ENCODE measurements at places on chromosomes 11 and 22. TPM values are rescaled to one million over a fixed set of nuclear protein-coding genes. Genes with fewer than 3 reads are reported as not detected.

Gene SCN3B
- total RNA-seq = not detected

Gene RRM1
- 34.4 TPM for total RNA-seq

Gene IFITM2
- 671 TPM for total RNA-seq

Gene ARHGAP8
- total RNA-seq = 0.89 TPM

Gene TEX12
- total RNA-seq = not detected

Gene NAALADL1
- not detected for total RNA-seq

Gene OR6T1
- not detected for total RNA-seq

- H3K4me1 ChIP-seq = peaks cover 11% of the 10 kb centered on the region
- peaks cover 13% of the 10 kb centered on the region for H3K36me3 ChIP-seq
- H3K4me3 ChIP-seq = no peak overlapping the region
- no peak overlapping the region for H3K27ac ChIP-seq
These were observed 8.1 kb downstream of the RCOR2 start for GRCh38 chr11:63908631-63909401.

GRCh38 chr11:45922425-45923082 is at the start of gene LARGE2:
TSS of gene LARGE2 (plus strand) at chr11:45922656. CDS start at chr11:45922883, 227 bp downstream.
- no peak within 1 kb of the TSS for H3K27ac ChIP-seq
- H3K36me3 ChIP-seq = no peaks in the 10 kb centered on the region
- no peak for DNase-seq

DNA sequence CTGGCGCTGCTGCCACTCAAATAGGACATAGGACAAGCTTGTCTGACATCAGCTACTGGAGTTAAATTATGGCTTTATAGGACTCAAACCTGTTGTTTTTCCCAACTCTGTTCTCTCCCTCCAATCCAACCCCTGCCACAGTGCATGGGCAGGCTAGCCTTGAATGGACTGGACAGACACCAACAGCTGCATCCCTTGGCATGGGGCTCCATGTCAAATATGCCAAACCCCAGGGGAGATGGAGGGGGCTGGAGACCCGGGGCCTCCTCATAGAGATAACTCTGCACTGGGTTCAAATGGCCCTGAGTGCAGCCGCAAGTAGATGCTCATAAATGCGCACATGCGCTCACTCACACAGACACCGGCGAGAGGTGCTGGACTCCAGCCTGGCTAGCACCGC is 28.9 kb downstream of the CD5 start:
- H3K36me3 ChIP-seq = peaks cover 2% of the 10 kb centered on the region
- H3K27ac ChIP-seq = no peak overlapping the region
- H3K27me3 ChIP-seq = no peaks in the 10 kb centered on the region
- peaks cover 8% of the 10 kb centered on the region for H3K4me1 ChIP-seq
- H3K4me3 ChIP-seq = no peak overlapping the region

DNA sequence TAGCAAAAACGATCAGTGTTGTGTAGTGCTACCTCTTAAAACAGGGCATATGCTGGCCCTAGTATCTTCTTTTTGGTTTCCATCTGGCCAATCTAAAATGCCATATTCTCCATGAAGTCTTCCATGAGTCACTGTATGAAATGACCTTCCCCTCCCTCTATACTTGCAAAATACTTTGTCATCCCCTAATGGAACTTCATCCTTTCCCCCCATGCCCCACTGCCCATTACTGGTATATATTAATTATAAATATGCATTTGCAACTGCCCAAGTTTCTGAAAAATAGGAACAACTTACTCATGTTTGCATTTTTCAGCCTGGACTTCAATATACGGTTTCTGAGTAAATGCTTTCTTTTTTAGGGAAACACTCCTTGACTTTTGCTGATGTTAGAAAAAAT is 4.5 kb downstream of the APIP start:
- H3K36me3 ChIP-seq = peaks cover 10% of the 10 kb centered on the region
- H3K4me3 ChIP-seq = no peak overlapping the region
- no peak overlapping the region for H3K27ac ChIP-seq

GRCh38 chr11:6627762-6628241 is 8.6 kb upstream of the TPP1 start:
- DNase-seq = no peak
- no peak overlapping the region for H3K27ac ChIP-seq
- no peaks in the 10 kb centered on the region for H3K4me1 ChIP-seq
- H3K36me3 ChIP-seq = peaks cover 34% of the 10 kb centered on the region

- H3K36me3 ChIP-seq = peaks cover 6% of the 10 kb centered on the region
- H3K27ac ChIP-seq = no peak overlapping the region
- peaks cover 32% of the 10 kb centered on the region for H3K4me1 ChIP-seq
- H3K27me3 ChIP-seq = no peaks in the 10 kb centered on the region
These were observed 29.4 kb downstream of the SIK2 start for GRCh38 chr11:111631666-111632039.

DNA sequence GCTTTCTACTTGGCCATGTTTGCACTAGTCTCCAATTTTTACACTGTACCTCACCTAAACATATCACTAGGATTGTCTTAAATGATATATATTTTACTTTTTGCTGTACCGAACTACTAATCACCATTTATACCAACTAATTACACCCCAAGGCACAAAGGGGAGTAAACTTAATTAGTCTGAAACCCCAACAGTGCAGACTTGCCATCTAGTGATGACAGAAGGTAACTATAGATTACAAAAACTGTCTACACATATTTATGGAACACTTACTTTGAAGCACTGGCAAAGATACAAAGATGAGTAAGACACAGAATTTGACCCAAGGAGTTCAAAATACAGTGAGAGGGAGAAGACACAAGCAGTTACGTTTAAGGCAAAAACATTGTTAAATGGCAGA is 139.7 kb downstream of the CNTN5 start:
- no peak overlapping the region for H3K4me3 ChIP-seq
- H3K4me1 ChIP-seq = no peaks in the 10 kb centered on the region
- H3K27me3 ChIP-seq = peaks cover 4% of the 10 kb centered on the region
- DNase-seq = no peak

DNA sequence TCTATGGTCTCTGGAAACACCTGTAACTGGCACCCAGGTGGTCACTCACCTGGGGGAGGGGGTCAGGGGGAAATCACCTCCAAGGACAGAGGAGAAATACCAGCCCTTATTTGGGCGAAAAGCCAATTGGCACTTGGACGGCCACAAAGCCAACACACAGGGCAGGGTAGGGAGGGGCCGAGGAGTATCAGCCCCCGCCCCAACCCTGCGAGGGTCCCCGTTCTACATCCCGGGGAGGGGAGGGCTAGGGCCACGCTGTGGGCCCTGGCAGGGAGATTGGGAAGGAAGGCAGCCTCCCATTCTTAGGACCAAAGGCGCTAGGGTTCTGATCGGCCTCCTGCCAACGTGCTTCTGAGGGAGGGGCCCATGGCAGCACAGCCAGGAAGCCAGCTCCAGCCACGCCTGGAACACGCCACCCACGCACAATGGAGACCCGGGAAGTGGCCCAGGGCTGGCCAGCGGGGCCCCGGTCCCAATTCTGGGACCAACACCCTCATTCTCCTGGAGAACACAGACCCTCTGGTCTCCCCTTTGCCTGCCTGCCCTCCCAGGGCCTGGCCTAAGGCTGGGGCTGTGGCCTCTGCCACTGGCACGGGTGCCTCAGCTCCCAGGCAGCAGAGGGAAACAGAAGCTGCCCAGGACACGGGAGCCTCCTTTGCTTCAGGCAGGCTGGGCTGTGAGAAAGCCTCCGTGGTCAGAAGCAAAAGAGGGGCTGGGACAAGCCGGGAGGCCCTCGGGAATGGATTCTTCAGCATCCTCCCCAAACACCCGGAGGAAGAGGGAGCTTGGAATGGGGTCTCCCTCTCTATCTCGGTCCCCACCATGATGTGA is 7.4 kb downstream of the CBX6 start:
- H3K27ac ChIP-seq = no peak overlapping the region
- H3K4me1 ChIP-seq = peaks cover 6% of the 10 kb centered on the region
- H3K4me3 ChIP-seq = no peak overlapping the region
- peaks cover 7% of the 10 kb centered on the region for H3K36me3 ChIP-seq
- H3K27me3 ChIP-seq = no peaks in the 10 kb centered on the region

GRCh38 chr11:66909181-66909580 is 49.0 kb downstream of the PC start:
- H3K27me3 ChIP-seq = no peaks in the 10 kb centered on the region
- H3K4me1 ChIP-seq = peaks cover 38% of the 10 kb centered on the region
- no peak overlapping the region for H3K4me3 ChIP-seq
- no peak for DNase-seq

- peaks cover 30% of the 10 kb centered on the region for H3K36me3 ChIP-seq
- no peak for DNase-seq
- H3K4me1 ChIP-seq = peaks cover 15% of the 10 kb centered on the region
- peaks cover 3% of the 10 kb centered on the region for H3K27me3 ChIP-seq
These were observed 625 bp downstream of the EIF3D start for GRCh38 chr22:36528341-36528740.

Data from osteocyte (in vitro differentiated cells).